ENCODE measurements at places on chromosomes 2 and 18.

- no peak for DNase-seq
Measured at GRCh38 chr18:44186001-44186400, 494.7 kb upstream of the SETBP1 start.

DNA sequence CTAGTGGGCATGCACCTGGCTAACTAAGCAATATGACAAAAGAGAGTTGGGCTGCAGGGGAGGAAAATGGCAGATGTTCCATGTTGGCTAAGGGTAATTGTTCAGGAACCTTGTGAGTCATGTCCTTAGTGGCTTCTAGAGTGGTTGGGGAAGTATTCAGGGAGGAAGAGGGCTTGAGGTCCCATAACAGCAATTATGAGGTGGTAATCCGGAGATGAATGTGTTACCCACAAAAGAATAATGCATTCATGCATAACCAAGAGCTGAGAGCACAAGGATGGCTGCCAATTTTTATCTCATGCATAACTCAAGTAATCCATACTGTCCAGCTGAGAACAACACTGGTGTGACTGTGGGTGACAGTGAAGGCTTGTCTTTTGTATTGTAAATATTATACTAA lies 42.9 kb downstream of the TMEFF2 start:
- DNase-seq, result no peak

DNA sequence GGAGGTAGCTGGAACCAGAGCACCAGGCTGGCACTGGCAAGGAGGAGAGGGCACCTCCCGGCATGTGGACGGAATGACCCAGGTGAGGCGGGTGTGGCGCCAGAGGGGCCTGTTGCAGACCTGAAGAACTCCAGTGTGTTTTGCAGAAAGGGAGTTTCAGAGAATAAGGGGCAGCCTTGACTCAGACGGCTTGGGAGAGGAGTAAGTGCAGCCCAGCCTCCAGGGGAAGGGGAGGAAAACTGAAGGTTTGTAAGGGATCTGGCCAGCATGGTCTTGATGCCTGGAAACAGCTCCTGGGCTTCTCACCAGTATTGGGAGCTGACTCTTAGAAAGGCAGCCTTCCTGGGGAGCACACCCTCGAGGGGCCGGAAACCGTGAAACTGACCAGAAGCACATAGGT lies 101.1 kb downstream of the AGAP1 start:
- no peak for DNase-seq

- no peak for DNase-seq
Measured at GRCh38 chr2:137154946-137155345, 389.6 kb downstream of the THSD7B start.

- no peak for DNase-seq
Measured at GRCh38 chr18:55489034-55489986, 98.7 kb downstream of the TCF4 start.

DNA sequence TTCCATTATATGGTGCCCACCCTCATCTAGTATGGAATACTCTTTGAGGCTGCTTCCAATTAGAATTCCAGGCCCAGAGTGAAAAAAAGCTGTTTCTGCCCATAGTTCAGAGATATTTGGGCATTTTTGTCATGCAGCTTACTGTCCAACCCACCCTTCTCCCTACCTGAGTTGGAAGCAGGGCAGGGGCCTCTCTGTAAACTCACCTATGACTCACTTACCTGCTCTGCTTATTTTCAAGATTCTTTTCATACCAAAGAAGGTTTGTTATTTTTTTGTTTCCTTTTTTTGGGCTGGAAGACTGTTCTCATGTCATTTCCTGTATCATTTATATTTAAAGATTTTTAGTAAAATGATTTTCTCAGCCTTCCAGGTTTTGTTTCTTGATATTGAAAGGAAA lies 38.4 kb upstream of the PPP1R1C start:
- DNase-seq, result no peak

GRCh38 chr18:12998332-12999060 lies 7.3 kb downstream of the CEP192 start:
- no peak for DNase-seq

DNA sequence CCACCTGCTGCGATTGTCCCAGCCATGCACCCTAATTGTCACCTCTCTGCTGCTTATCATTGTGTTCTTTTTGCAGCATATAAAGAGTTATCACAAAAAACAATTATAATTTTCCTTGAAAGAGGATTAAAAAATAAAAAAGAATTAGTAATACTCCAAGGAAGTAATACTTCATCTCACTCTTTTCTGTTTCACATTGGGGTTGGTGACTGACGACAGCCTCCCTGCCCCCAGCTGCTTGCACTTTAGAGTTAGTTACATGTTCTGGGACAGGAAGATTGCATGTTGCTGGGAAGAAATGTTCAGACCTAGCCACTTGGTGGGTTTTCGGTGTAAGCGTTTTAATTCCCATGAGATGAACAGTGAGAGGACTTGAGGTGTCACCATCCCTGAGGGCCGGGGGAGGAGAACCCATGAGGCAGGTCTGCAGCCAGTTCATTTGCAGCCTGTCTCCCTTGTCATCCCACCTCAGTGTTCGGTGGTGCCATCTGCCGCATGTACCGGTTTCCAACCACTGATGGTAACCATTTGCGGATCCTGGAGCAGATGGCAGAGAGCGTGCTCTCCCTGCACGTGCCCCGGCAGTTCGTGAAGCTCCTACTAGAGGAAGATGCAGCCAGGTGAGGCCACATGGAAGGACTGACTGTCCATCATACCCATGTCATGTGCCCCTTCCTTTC lies 69.1 kb downstream of the COA5 start:
- no peak for DNase-seq

DNA sequence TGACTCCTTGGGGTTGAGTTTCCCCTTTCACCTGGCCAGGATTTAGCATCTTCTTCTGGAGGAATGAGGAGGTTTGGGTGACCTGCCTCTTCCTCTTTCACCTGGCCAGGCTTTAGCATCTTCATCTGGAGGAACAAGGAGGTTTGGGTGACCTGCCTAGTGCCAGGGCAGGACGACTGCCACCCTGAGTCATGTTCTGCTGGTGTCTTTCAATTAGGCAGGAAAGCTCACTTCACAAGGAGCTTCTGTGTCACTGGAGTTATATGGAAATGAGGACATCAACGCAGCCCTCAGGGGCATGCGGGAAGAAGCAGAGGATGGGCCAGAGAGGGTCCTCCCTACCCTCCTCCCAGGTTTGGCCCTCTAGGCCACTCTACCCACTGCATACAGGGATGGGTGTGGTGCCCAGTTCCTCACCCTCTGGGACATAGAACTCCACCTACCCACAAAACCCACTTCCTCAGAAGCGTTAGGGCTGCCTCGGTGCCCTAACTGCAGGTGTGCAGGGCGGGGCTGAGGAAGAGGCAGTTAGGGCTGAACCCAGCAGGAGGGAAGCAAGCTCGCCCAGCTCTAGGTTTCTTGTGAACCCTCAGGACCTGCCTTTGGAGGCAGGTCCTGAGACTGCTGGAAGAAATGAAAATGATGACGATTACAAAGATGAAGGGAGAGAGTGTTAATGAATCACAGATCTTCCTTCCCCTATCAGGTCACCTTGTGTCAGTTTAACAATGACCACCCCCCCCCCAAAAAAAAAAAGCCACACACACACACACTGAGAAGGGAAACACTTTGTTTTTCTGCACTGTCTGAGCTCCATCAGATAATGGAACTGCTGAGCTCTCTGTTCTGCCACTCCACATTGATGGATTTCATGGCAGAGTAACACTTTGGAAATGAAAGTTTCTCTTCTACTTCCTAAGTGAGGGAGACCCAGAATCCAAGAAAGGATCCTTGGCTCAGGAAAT lies 71.0 kb downstream of the ARL4C start:
- no peak for DNase-seq

DNA sequence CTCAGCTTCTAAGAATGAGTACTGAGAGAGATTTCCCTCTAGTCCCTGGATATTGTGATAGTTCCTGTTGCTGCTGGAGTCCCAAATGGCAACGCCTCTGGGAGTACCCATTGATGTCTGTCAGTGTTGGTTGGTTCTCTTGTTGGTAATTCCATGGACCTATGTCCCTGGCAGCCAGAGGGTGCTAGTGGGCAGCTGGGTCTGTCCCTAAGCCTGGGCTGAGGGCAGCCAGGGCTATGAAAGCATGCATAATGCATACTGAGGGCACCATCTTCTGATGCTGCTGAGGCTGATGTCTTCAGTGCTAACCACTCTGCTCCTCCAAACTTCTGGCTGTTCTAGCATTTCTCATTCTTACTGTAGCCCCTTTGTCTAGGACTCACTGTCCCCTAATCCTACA lies 35.9 kb downstream of the NABP1 start:
- DNase-seq, result no peak

DNA sequence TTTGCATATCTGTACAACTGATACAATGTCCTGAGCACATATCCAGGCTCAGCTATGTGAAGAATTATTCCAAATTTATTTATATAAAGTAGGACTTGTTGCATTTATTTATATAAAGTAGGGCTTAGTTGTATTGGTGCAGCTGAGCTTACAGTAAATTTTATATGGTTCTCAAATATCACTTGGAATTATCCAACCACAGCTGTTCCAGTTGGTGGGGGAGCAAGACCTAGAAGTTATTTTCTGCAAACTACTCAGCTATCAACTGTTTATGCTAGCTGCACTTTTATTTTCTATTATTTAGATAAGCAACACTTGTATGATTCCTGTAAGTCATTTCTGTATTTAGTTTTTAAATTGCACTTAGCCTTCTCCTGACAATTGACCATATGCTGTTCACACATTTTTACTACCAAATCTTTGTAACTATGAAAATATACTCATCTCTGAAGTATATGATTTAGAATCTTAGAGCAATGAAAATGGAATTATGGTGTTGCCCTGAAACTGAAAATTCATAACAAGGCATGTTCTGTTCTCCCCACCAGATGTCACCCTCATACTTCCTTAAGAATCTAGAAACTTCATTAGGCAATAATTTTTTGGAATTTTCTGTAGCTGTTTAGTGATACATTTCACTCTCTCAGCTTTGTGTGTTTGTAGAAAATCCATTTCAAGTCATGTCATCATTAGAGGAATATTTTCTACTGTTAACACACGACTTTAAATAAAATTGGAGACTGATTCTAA lies 157.0 kb upstream of the CBLN2 start:
- DNase-seq, result peak; percentile 47

DNA sequence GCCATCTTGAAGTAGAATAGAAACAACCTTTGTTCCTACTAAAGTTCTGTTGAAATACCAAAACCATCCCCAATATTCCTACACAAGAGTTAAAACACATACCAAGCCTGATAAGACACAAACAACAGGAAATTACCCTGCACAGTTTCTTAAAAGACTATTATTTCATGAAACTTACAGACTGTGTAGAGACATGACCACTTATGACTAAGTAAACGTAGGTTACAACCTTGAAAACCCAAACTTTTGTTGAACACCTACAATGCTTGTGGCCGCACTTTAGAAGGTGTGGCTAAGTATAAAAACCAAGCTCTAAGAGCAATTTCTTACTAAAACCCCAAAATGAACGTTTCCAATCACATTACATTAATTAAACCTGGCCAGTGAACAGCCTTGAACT lies 2.0 kb downstream of the SMAD2 start:
- no peak for DNase-seq

- no peak for DNase-seq
Measured at GRCh38 chr2:218558986-218559385, 9.2 kb downstream of the USP37 start.

DNA sequence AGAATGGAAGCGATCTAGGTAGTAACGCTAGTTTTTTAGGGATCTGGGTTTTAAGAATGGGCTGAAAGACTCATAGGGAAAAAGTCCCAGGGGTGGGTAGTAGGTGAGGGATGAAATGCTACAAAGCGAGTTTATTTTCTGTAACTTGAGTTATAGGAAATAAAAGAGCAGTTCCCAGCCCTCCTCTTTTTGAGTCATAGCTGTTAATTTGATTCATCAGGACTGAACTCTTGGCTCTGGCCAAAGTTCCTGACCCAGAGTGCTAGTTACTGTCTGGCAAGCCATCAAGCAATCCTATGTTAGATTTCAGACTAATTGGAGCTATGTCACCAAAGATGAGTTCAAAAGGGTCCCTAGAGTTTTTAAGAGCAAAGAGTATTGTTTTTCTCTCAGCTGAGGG lies 17.4 kb upstream of the NOSTRIN start:
- no peak for DNase-seq

- no peak for DNase-seq
Measured at GRCh38 chr2:121902171-121902591, 146.7 kb downstream of the TSN start.

DNA sequence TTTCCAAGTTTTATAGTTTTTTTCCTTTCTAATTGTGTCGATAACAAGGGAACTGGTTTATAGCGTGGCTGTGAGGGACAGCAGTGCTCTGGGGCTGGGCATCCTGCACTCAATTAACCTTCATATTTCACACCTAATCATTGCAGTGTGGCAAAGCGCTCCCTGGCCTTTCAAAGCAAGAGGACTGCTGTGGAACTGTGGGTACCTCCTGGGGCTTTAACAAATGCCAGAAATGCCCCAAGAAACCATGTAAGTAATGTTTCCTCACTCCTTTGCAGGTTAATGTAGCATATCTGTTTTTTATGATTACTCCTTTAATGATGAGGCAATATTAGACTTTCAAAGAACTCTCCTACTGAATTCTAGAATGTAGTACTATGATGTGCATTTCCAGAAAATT lies 259.0 kb upstream of the RASGRP3 start:
- DNase-seq, result no peak

GRCh38 chr18:76054156-76054555 lies 440.9 kb downstream of the ZNF516 start:
- no peak for DNase-seq

- DNase-seq, result peak; percentile 35
Measured at GRCh38 chr2:18814387-18814786, 225.0 kb upstream of the NT5C1B start.

DNA sequence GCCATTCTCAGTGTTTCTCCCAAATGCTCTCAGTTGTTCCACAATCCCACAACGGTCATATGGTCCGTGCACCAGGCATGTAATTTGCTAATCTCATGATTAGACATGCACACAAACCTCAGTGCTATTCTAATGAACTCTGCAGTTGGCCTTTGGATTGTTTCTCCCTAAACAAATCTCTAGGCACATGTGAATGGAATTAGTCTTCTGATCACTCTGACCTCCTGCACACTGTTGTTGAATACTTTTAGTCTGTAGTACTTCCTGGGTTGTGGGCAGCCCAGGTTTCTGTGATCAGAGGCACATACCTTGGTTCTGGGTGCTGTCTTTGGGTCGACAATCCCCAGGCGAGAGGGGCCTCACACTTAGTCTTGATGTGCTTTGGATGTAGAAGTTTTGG lies 498.7 kb upstream of the SPRED2 start:
- DNase-seq, result no peak

- no peak for DNase-seq
Measured at GRCh38 chr18:22933966-22934423, 867 bp downstream of the RBBP8 start.

DNA sequence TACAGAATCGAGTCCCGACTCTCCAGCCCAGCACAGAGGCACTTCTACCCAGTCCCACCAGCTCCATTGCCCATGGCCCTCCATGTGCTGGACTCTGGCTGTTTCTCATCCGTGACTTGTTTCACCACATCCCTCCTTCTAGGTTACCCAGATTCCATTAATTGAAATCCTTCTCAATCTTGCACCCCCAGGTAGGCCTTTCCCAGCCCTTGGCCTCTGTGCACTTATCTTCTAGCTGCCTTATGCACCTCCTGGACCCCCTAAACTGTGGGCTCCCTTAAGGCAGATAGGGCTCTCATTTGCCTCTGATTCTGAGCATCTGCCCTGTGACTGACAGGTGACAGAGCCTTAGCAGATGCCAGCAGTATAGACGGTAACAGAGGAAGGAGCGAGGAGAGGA lies 9.2 kb downstream of the MYCN start:
- no peak for DNase-seq

GRCh38 chr2:143600116-143600515 lies 470.9 kb downstream of the ARHGAP15 start:
- DNase-seq, result no peak

Measured in eye (tissue), 1 donor.